Thymus (tissue), 14 donors: ENCODE measurements at places on chromosomes 4 and X. TPM values are rescaled to one million over a fixed set of nuclear protein-coding genes. Genes with fewer than 3 reads are reported as not detected.

The WWC2 gene
- 1.5 TPM for total RNA-seq

DNA sequence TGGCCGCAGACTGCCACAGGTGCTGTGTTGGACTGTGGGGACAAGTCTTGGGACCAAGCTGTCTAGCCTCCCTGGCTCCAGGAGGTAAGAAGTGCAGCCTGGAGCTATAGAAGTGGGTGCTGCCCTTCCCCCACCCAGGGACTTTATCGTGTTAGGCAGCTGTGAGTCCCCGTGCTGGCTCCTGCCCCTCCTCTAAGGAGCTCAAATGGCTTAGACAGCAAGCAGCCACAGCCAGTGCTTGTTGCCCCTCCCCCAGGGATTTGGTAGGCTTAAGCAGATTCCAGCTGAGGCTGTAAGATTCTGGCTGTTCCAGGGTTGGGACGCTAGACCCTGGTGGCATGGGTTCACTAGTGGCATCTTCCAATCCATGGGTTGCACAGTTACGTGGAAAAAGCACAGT, 979.4 kb upstream of the PCDH10 start:
- DNase-seq = no peak

- no peak for DNase-seq
These were observed 166.4 kb downstream of the DCLK2 start for GRCh38 chr4:150244600-150244999.

GRCh38 chr4:69057620-69058409, 38.5 kb upstream of the UGT2B7 start:
- no peak for DNase-seq

DNA sequence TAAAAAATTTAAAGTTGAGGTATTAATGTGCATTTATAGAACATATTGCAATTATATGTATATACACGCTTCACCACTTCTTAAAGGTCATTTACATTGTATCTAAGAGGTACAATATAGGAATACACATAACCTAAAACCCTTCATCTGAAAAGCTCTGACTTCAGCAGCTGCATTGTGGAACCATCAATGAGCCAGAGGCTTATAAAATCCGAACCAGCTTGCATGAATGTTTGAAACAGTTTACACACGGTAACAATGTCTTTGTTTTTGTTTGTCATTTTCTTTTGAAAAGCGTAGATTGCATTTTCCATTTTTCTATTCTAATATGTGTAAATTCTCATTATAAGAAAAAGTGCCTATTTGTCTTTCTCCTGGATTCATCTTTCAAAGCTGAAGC, 221.6 kb downstream of the DCLK2 start:
- DNase-seq = no peak

GRCh38 chr4:20570981-20571715, 129.1 kb upstream of the PACRGL start:
- no peak for DNase-seq

- no peak for DNase-seq
These were observed 100.8 kb downstream of the ANXA3 start for GRCh38 chr4:78652282-78652876.

GRCh38 chrX:103910430-103910829, 52.0 kb upstream of the TMSB15B start:
- no peak for DNase-seq

DNA sequence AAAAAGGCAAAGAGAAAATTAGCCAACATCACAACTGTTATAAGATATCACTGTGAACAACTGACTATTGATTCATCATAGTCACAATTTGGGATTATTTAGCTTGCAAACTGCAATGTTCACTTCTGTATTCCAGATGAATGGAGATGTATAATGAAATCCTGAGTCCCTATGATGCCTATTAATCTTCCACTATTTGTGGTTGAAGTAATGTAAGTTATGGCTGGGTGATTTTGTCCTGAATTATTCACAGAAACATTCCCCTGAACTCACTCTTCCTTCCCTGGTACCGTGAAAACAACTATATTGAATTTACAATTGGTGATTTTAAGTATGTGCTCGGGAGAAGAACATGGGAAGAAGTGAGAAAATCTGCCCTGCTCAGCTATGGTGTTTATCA, 50.8 kb upstream of the NPFFR2 start:
- no peak for DNase-seq

The CPE gene
- 52.3 TPM for total RNA-seq

- no peak for DNase-seq
These were observed 76.9 kb downstream of the DHX15 start for GRCh38 chr4:24507439-24507838.

The RAB33A gene
- total RNA-seq = 9.9 TPM

DNA sequence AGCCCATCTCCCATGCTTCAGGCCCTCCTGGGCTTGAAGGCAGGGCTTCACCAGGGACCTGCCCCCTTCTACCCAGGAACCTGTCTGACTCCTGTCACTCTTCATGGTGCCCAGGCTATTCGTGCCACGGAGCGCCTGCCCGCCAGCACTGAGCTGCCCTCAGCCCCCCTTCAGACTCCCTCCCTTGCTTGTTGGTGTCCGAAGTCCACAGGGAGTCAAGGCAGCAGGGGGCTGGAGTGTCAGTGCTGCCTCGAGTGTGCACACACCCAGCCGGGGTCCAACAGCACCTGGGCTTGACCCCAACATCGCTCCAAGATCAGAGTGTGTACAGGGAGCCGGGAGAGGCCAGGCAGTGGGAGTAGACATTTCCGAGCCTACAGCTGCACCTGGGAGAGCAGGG, 59.8 kb downstream of the TBCK start:
- DNase-seq = no peak

- no peak for DNase-seq
These were observed 46.7 kb downstream of the FSTL5 start for GRCh38 chr4:162117051-162117450.

DNA sequence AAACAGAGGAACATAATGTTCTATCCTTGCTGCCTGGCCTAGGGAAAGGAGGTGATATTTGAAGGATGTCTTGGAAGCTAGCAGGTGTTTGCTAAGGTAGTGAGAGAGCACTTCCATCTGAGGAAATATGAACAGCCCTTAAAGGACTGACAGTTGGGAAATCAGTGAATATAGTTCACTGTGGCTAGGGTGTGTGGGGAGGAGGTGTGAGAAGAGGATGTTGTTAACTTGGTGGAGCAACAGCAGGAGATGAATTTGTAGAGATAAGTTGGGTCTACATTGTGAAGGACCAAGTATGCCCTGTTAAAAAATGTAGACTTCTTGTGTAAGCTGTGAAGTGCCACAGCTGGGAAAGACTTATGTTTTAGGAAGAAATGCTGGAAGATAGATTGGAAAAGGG, 25.5 kb downstream of the TBC1D19 start:
- no peak for DNase-seq

- DNase-seq = no peak
These were observed 504.6 kb downstream of the IQCM start for GRCh38 chr4:149311076-149311475.

- DNase-seq = no peak
These were observed 142.4 kb downstream of the TMEM164 start for GRCh38 chrX:110145311-110145710.

GRCh38 chrX:39445336-39445735, 644.1 kb downstream of the MID1IP1 start:
- no peak for DNase-seq

DNA sequence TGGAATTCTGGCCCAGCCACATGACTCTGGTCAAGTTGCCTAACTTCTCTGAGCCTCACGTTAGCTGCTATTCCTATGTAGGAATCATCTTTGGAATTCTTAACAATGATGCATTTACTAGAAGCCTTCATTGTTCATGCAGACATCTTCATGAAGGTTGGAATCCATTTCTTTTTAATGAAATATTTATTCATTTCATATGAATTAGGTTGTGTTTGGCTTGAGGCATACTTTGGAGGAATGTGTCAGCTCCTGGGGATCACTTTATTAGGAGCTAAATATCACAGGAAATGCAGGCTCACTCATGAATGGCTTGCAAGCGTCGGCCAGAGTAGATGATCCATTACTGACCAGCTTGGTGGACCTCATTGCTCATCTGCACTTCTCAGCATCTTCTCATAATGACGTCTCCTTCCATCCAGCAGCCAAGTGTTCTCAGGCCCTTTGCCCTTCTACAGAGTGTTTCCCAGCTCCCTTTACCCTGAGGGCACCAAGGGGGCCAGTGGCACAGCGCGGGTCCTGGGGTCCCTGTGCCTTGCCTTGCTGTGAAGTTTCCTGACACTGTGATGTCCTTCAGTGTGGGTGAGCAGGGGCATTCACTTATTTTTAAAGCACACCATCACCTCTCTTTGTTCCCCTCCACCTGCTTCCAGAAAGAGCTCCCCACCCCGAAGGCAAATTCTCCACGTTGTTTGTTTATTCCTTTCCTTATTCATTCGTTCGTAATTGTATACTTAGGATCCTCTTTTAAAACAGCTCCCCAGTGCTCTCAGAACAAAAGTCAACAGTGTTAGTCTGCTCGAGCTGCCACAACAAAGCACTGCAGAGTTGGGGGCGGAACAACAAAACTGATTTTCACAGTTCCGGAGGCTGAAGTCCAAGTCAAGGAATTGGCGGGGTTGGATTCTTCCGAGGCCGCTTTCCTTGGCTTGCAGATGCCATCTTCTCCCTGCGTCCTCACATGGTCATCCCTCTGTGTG, 106.8 kb downstream of the STK32B start:
- no peak for DNase-seq

DNA sequence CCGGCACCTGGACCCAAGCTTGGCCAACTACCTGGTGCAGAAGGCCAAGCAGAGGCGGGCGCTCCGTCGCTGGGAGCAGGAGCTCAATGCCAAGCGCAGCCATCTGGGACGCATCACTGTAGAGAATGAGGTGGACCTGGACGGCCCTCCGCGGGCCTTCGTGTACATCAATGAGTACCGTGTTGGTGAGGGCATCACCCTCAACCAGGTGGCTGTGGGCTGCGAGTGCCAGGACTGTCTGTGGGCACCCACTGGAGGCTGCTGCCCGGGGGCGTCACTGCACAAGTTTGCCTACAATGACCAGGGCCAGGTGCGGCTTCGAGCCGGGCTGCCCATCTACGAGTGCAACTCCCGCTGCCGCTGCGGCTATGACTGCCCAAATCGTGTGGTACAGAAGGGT, 3.7 kb downstream of the SUV39H1 start:
- no peak for DNase-seq

- no peak for DNase-seq
These were observed 121.7 kb downstream of the TLL1 start for GRCh38 chr4:165994701-165995100.

The CFAP47 gene
- total RNA-seq = 0.05 TPM

DNA sequence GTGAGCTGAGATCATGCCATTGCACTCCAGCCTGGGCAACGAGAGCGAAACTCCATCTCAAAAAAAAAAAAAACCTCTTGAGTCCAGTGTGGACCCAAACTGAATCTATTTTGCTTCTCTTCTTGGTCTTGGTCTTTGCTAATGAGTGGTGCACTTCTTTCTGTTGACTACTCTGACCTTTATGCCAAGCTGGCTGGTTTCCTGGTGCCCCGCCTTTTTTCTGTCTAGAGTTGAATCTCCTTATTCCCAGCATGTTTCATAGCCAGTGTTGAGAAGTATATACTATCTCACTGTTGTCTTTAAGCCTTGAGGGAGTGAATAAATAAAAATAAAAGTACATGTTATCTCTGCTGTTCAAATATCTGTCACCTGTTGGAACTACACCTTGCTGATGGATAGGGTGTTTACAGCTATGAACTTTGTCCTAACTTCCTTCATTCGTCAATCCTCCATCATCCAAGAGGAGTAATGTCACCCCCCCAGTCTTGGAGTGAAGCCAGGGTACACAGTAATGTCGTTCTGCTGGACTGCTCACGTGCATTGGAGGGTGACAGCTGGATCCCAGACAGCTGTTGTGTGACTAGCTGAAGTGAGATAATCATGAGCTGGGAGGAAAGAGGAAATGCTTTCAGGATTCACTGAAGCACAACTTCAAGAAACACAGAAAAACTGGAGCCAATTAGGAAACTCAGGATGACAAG, 99.3 kb upstream of the PRKG2 start:
- DNase-seq = no peak

The TMPRSS11D gene
- total RNA-seq = 0.05 TPM
